Stimulated activated effector memory CD8-positive, alpha-beta T cell treated with anti-CD3 and anti-CD28 coated beads, Interleukin-12 subunit alpha, Interleukin-12 subunit beta, amount 100 ng/mL, for 72 hours (primary cell): ENCODE measurements at places on chromosomes 13 and 19.

GRCh38 chr13:99656092-99656745, 154.9 kb downstream of the TM9SF2 start:
- DNase-seq = peak; percentile 75

GRCh38 chr13:89951341-89951740, 1396.1 kb upstream of the MIR17HG start:
- no peak for DNase-seq

DNA sequence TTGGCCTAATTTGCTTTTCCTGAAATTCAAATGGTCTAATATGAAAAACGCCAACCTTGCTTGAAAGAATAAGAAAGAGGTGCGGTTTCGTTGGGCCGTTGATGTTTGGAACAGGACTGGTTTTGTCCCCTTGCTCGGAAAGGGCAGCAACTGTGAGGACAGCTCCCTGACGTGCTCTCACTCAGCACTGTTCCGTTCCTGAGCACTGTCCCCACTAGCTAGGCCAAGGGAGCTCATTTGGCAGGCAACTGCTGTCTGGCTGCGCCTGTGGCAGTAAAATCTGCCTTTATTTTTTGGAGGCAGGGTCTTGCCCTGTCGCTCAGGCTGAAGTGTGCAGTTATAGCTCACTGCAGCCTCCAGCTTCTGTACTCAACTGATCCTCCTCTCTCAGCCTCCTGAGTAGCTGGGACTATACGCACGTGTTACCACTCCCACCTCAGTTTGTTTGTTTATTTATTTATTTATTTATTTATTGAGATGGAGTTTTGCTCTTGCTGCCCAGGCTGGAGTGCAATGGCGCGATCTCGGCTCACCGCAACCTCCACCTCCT, 4.5 kb downstream of the LDLR start:
- no peak for DNase-seq

GRCh38 chr19:10270180-10270615, 722 bp upstream of the ICAM1 start:
- peak; percentile 84 for DNase-seq

GRCh38 chr13:98309569-98310335, 132.7 kb upstream of the RNF113B start:
- no peak for DNase-seq
